HCEC 1CT (cell line): ENCODE measurements at places on chromosomes 1 and 21.

DNA sequence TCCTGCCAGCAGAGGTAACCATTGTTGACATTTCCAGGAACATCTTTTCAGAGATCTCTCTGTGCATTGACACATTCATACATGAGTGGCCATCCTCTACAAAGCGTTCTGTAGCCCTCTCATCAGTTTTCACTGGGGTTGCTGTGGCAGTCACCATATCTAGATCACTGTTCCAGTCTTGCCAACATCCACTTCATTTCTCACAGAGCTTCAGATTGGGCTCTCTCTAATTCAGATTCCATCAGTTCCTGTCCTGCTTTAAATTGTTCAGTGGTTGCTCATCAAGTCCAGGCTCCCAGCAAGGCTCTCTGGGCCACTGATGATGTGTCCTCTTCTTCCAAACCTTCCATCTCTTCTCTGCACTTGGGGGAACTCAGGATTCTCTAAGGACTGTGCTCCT, 173.7 kb downstream of the KCNJ6 start:
- peak; percentile 14 for DNase-seq

GRCh38 chr1:36279110-36279788, 26.9 kb upstream of the SH3D21 start:
- peak; percentile 29 for DNase-seq

GRCh38 chr1:202086579-202087350, 36.0 kb upstream of the GPR37L1 start:
- DNase-seq = no peak

GRCh38 chr1:13749543-13750341, 49.8 kb downstream of the PRDM2 start:
- DNase-seq = peak; percentile 60

GRCh38 chr1:18010945-18011344, 96.7 kb upstream of the IGSF21 start:
- DNase-seq = no peak

DNA sequence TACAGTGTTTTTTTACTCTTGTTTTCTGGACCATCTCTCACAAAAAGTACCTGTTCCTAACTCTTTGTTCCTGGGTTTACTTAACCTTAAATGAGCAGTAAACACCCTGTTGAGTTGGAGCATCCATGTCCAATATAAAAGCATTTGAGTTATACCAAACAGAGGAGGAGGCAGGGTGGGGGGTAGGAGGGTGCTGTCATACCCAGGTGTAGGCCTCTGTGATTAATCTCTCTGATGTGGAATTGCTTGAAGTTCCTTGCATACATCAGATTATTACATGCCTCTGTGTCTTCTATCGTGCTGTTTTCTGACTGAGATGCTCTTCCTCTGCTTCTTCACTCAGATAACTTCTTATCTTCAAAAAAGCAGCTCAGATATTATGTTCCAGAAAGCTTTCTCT, 28.1 kb upstream of the RGS18 start:
- DNase-seq = no peak

DNA sequence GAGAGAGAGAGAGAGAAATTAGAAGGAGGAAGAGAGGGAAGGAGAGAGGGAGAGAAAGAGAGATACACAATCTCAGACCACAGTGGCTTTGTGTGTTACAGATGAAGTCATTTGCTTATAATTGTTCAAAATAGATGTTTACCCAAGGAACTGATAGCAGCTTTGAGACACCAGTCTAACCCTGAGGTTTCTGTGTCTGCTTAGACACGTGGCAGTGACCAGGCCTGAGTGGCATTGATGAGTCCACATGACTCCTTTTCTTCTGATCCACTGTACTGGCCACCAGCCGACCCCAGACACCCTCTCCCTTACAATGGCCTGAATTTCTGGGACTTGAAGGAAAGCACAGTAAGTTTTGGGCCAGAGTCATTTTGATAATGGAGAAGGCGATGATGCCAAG, 104.9 kb downstream of the DUSP10 start:
- DNase-seq = no peak

- peak; percentile 81 for DNase-seq
Measured at GRCh38 chr1:78688697-78689096, 39.1 kb downstream of the IFI44 start.
